ENCODE measurements at places on chromosomes 3 and 15.

DNA sequence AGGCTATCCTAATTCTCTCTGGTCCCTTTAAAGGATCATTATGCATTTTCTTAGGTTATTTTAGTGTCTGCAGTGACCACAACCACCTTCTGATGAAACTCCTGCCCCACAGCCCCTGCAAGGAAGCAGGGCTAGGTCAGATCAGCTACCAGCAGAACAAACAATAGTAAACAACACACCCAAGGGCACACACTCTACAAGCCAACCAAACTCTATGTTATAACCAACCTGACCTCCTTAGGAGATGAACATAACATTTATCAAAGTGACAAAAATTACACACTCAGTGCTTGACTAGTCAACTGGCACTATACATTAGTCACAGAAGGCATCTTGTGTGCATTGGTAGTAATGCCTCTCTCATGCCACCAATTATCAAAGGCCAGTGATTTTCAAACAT is 17.3 kb downstream of the DENND6A start:
- no peaks in the 10 kb centered on the region for H3K4me1 ChIP-seq
- no peak overlapping the region for H3K4me3 ChIP-seq
- H3K36me3 ChIP-seq = peaks cover 8% of the 10 kb centered on the region

DNA sequence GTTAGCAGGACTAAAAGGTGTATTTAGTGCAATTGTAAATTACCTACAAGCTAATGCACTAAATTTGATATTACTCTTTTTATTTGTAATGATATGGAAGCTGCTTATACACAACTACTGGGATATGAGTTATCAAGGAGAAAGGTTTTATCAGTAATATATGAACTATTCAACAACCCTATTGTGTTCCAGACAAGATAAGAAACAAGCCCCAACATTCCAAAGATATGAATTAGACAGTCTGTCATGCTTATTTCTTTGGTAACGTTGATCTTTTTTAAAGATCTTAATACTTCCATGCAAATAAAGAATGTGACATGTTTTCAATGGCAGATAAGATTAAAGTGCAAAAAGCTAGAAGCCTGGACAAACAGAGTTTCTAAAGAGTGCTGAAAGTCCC is 314.0 kb upstream of the THBS1 start:
- peaks cover 29% of the 10 kb centered on the region for H3K4me1 ChIP-seq
- H3K4me3 ChIP-seq = no peak overlapping the region
- DNase-seq = no peak

- no peak for DNase-seq
- no peak overlapping the region for H3K4me3 ChIP-seq
- no peak overlapping the region for H3K27ac ChIP-seq
- peaks cover 21% of the 10 kb centered on the region for H3K36me3 ChIP-seq
- peaks cover 19% of the 10 kb centered on the region for H3K4me1 ChIP-seq
Measured at GRCh38 chr3:11413071-11413470, 140.9 kb downstream of the ATG7 start.

DNA sequence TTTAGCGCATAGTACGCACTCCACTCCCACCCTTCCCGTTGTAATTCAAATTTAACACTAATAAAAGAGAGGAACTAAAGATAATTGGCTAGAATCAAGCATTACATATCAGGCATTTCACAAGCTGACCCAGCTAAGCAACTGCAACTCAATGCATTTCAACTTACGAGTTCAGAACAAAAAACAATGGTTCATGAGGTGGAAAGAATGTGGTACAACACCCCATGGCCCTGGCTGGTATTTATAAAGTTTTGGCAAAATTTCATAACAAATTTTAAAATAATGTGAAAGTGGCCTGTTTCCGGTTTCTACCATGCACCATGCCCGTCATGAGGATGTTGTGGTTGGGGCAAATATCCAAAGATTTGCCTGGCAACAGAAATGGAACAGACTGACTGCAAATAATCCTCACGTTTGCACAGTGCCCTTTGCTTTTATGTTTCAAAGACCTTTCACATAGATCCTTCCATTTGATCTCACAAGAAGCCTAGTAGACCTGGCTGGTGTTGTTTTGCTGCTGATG is 455.3 kb upstream of the NR2F2 start:
- no peak overlapping the region for H3K4me3 ChIP-seq

DNA sequence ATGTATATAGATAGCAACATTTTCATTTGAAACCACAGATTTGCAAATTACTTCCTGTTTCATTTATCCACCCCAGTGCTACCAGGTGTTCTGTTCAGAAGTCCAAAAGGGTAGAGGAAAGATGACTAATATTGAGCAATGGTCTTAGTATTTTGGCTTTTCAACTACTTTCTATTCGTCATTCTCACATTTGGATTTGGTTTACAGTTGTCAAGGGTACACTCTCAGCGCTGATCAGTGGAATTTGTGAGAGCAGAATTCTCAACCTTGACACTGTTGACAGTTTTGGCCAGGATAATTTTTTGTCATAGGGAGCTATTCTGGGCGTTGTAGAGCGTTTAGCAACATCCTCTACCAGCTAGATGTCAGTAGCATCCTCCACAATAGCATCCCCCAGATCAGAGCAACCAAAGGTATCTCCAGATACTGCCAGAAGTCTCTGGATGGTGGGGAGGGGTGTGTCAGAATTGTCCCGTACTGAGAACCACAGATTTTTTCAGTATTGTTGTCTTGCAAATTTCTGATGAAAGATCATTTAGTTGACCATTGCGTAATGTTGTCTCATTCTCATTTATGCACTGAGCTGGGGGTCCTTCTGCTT is 4.2 kb downstream of the HMCES start:
- no peak for DNase-seq
- peaks cover 5% of the 10 kb centered on the region for H3K36me3 ChIP-seq
- H3K4me3 ChIP-seq = no peak overlapping the region
- H3K27me3 ChIP-seq = no peaks in the 10 kb centered on the region
- H3K4me1 ChIP-seq = peaks cover 23% of the 10 kb centered on the region
- H3K27ac ChIP-seq = no peak overlapping the region

DNA sequence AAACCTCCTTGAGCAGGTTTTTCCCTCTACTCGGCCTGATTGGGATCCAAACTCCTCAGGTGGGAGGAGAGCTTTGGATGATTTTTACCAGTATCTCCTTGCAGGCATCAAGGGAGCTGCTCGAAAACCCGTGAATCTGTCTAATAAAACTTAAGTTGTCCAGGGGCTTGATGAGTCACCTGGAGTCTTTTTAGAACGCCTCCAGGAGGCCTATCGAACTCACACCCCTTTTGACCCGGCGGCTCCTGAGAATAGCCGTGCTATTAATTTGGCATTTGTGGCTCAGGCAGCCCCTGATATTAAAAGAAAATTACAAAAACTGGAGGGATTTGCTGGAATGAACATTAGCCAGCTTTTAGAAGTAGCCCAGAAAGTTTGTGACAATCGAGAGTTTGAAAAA is 41.6 kb downstream of the ZBTB11 start:
- no peaks in the 10 kb centered on the region for H3K36me3 ChIP-seq
- no peaks in the 10 kb centered on the region for H3K4me1 ChIP-seq
- peak; percentile 27 for DNase-seq
- no peak overlapping the region for H3K27ac ChIP-seq
- H3K27me3 ChIP-seq = peaks cover 5% of the 10 kb centered on the region

DNA sequence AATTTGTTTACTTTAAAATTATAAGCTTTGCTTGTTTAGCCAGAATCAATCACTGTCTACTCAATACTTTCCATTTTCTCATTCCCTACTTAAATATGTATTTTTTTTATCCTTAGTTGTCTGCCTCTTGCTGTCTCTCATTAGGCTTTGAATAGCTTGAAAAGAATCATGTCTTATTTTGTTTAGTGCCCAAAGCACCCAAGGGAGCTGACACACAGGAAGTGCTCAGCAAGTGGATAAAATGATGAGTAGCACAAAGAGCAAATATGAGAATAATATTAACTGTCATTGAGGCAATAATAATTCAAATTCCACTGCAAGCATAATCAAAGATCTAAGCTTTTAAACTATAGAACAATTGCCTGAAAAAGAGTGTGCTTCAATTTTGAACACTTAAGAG is 19.0 kb upstream of the IL1RAP start:
- H3K36me3 ChIP-seq = no peaks in the 10 kb centered on the region
- DNase-seq = no peak
- peaks cover 7% of the 10 kb centered on the region for H3K4me1 ChIP-seq
- peaks cover 12% of the 10 kb centered on the region for H3K27me3 ChIP-seq
- no peak overlapping the region for H3K4me3 ChIP-seq
- no peak overlapping the region for H3K27ac ChIP-seq

DNA sequence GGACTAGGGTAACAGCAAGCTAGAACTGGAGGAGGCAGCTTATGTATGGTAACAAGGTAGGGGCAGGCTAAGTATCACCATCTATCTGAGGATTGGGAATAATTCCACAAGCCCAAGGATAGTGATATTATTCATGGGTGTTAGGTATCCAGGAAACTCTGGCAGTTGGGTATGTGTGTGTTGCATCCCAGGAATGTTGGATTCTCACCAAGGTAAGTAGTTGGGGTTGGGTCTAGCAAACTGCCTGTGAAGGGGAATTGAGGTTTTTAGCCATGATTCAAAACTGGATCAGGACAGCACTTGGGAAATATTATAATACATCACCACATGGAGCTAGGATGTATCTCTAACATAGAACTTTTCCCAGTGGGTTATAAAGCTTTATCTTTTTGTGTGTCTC is 626.4 kb upstream of the GOLIM4 start:
- H3K4me1 ChIP-seq = no peaks in the 10 kb centered on the region
- H3K4me3 ChIP-seq = no peak overlapping the region
- no peaks in the 10 kb centered on the region for H3K36me3 ChIP-seq
- H3K27ac ChIP-seq = no peak overlapping the region
- no peak for DNase-seq

DNA sequence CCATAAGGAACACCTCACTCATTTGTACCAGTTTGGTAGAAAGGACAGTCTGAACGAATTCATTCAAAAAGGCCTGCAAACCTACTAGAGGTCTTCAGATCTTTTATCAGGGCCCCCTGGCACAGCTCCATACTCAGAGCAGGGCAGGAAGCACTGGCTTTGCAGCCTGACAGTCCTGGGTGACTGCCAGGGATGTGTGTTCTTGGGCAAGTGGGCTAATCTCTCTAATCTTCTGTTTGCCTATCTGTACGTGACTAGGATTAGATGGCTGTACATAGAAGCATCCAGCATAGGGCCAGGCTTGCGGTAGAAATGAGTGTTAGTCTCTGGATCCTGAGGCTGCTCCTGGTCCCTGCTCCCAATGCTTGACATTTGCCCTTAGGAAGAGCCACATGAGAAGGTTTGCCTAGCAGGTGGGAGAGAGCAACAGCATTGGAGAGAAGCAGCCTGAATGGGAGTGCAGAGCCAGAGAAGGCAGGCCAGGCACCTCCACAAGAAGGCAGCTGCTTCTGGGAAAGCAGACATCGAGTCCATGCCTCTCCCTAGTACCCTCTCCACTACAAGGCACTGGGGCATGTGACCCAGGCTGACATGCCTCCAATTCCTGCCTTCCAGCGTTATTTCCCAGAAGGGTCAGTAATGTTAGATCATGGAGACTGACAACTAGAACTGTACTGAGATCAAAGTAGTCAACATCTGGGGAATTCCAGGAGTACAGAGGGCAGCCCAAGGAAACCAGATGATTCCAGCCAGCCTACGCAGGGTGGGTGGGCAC is 1.0 kb upstream of the CXCR6 start:
- H3K4me1 ChIP-seq = no peaks in the 10 kb centered on the region

DNA sequence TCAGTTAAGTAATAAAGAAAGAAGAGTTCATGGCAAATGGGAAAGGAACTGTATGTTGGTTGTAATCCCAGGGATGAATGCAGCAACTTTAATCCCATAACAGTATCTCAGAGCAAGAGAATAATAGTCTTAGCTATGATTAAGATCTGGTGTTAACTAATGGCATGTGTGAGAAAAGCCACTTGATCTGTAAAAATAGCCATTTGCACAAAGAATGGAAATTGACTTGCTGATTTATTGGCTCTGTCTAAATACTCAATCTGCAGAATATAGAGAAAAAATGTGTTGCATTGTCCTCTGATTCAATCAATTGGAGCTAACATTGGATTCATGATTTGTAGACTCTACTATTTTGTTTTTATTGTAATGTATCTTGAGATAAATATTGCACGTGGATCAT is 987.0 kb downstream of the NSUN3 start:
- H3K4me1 ChIP-seq = no peaks in the 10 kb centered on the region
- H3K36me3 ChIP-seq = no peaks in the 10 kb centered on the region
- DNase-seq = no peak
- no peak overlapping the region for H3K4me3 ChIP-seq
- H3K27me3 ChIP-seq = no peaks in the 10 kb centered on the region
- H3K27ac ChIP-seq = no peak overlapping the region

Data from osteocyte (in vitro differentiated cells).